Stimulated activated CD8-positive, alpha-beta memory T cell treated with anti-CD3 and anti-CD28 coated beads, Interleukin-7, amount 100 ng/mL, for 48 hours (primary cell): ENCODE measurements at places on chromosomes 7 and 10.

- DNase-seq, result no peak
Observed at GRCh38 chr7:2667843-2668242, 20.2 kb upstream of the AMZ1 start.

- no peak for DNase-seq
Observed at GRCh38 chr10:12351447-12351846, 2.1 kb downstream of the CAMK1D start.

DNA sequence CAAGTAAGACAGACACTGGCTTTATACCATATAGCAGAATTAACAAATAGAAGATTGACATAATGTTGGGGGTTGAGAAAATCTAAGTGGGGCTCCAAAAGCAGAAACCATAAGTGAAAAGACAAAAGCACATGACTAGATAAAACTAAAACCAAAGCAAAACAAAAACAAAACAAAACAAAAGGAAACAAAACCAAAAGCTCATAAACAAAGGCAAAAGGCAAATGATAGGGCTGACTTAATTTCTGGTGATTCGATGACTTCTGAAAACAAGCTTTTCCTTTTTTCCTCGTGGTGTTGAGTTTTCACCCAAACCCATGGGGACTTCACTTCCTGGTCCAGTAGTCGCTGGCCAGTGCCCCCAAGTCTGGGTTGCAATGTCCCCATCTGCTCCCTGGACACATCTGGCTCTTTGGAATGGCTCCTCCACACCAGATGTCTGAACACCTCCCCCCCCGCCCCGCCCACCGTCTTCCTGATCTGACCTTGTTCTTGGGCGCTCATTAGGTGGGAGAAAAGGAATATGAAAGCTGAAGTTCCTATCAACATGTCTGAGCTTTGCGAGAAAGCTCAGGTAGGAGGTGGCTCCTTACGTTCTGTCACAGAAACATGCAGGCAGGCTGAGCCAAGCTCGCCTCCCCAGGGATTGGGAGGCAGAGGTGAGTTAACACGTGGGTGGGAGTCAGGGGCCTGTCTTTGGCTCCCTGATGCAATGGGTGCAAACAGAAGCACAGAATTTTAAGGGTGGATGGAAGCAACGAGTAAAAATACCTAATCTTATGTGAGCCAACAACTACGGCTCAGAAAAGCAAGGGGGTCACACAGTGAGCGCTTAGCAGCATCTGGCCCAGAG, 121.0 kb downstream of the NEURL1 start:
- no peak for DNase-seq

- DNase-seq, result no peak
Observed at GRCh38 chr10:75400163-75400770, 1.3 kb downstream of the ZNF503 start.

DNA sequence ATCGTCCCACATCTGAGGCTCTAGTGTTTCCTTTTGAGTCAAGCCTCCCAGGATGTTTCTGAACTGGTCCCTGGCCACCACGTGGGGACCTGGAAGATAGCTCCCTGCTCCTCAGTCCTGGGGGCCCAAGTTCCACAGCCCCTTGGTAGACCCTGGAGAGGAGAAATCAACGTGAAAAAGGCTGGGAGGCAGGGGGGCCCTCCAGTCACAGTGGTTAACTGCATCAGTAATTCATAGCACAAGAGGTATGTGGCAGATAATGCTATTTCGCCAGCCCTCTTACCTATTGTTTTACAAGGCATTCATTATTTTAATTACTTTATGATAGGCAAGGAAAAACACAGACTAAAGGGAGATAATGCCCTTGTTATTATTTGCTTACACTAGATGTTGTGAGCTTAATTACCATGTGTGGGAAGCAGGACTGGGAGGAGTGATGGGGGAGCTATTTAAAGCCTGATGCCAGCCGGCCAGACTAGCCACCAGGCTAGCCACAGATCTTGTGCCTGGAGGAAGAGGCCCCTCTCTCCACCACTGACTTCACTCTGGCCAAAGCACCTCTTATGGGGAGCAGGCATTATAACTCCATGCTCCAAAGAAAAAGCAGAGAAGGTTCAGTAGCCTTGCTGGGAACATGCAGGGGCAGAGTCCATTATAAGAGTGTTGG, 230.7 kb downstream of the KCNMA1 start:
- no peak for DNase-seq
